Hindlimb muscle (tissue), 1 donor: ENCODE measurements at places on chromosomes 4 and X. TPM values are rescaled to one million over a fixed set of nuclear protein-coding genes. Genes with fewer than 3 reads are reported as not detected.

Gene MAGEA2
- not detected for polyA plus RNA-seq

Gene NMU
- 1.2 TPM for polyA plus RNA-seq

Gene PPP2R2C
- 0.45 TPM for polyA plus RNA-seq

Gene CXXC4
- 2.6 TPM for polyA plus RNA-seq

DNA sequence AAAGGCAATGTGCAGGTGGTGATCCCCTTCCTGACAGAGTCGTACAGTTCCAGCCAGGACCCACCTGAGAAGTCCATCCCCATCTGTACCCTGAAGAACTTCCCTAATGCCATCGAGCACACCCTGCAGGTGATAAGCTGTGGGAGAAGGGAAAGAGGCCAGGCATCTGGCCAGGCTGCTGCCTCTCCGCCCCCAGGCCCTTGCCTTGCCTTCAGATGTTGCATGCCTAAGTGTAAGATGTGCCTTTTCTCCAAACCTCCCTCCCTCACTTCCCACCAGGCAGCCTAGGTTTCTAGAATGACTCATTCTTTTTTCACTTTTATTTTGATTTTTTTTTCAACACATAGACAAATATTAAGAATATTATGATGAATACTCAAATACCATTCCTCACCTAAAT, 12.2 kb upstream of the CDK16 start:
- no peak for DNase-seq

GRCh38 chrX:103549916-103550315, 30.6 kb upstream of the RAB40A start:
- DNase-seq, result no peak

GRCh38 chrX:9205599-9206223, 171.8 kb upstream of the FAM9B start:
- DNase-seq, result no peak

DNA sequence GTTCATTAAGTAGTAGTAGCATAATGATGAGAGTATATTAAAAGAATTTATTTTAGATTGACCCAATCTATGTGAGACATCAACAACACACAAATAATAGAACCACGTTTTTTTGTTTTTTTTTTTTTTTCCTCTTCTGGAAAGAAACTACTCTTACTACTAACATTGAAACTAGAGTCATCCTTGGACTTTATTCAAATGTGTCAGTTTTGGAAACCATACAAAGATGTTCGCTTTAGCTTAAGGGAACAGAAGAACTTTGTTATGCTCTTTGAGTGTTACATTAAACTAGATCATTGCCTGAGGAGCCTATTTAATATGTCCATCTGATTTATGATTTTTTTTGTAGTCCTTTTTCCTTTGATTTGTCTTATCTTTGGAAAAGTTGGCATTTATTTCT, 166.7 kb downstream of the RPA4 start:
- peak; percentile 59 for DNase-seq

DNA sequence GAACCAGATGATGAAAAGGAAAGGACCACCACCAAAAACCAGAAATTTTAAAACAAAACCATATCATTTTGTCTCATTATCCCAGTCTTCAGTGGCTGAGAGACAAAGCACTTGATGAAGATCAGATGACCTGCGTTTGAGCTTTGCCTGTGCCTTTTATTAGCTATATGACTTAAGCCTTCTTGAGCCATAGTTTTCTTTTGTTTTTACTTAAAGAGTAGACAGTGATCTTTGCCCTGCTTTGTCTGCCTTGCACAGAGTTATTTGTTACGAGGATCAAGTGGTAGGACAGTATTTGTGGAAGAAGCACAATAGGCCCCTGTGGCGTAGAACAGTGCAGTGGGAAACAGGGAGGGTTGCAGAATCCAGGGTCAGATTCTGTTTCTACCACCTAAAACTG, 89.9 kb downstream of the SLC10A6 start:
- DNase-seq, result no peak

DNA sequence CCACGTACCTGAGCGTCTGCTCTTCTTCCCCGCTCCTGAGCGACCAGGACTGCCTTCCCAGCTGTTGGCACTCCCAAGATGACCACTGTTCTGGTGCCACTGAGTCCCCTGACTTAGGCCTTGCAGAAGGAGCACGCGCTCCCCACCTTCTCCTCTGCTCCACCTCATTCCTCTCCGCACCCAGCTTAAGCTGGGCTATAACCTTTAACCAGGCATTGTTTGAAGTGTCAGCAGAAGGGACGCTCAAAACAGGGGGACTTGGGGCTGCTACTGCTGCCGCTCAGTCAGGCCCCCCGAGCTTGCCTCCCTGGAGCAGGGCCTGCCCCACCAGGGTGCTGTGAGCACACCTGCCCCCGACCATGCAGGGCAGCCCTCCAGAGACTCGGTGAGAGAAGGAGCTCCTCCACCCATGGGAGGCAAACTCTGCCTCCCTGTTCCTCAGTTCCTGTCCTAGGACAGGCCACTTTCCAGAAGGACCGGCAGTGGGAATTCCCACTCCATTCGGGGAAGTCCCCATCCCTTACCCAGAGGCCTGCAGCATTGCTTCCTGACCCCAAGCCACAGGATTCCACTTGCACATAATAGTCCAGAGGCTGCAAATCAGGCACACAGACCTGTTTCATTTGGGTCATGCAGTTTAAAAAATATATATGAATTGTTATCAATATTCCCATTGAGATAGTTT, 99.7 kb upstream of the ENPP6 start:
- DNase-seq, result no peak

DNA sequence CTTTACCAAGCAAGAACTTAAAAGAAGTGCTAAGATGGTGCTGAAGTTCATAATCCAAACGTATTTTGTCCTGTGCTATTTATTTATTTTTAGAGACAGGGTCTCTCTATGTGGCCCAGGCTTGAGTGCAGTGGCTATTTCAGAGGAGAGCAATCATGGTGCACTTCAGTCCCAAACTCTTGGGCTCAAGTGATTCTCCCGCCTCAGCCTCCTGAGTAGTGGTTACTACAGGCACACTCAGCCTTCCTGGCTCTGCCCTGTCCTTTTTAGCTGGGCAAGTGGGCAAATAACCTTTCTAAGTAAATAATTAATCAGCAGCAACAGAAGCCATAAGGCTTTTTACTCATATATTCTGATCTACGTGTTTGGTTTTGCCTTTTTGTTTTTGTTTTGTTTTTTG, 2.6 kb downstream of the NSD2 start:
- DNase-seq, result no peak

GRCh38 chrX:71509289-71509688, 23.6 kb upstream of the OGT start:
- DNase-seq, result no peak

DNA sequence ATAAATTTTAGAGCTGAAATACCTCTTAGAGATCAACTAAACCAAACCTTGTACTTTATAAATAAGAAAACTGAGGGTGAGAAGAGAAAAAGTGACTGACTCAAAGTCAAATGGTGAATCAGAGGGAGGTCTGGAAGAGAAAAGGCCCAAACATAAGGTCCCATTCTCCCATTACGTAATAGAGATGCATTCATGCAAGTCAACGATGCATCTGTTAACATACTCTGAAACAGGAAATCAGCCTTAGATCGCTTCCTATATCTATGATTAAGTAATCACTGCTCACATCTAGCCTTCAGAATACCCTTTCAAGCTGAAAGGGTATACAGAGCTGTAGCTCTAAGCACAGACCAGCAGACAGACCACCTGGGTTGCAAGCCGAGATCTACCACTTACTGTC, 6.5 kb downstream of the RNF150 start:
- DNase-seq, result no peak

- DNase-seq, result no peak
Measured at GRCh38 chr4:38266616-38267015, 306.4 kb downstream of the PTTG2 start.

GRCh38 chr4:116531870-116532269, 553.5 kb downstream of the TRAM1L1 start:
- no peak for DNase-seq

GRCh38 chr4:142778900-142779299, 67.2 kb downstream of the INPP4B start:
- DNase-seq, result no peak

- no peak for DNase-seq
Measured at GRCh38 chrX:97284531-97284930, 400.8 kb downstream of the RPA4 start.

GRCh38 chr4:153291562-153291961, 52.9 kb upstream of the MND1 start:
- DNase-seq, result no peak

DNA sequence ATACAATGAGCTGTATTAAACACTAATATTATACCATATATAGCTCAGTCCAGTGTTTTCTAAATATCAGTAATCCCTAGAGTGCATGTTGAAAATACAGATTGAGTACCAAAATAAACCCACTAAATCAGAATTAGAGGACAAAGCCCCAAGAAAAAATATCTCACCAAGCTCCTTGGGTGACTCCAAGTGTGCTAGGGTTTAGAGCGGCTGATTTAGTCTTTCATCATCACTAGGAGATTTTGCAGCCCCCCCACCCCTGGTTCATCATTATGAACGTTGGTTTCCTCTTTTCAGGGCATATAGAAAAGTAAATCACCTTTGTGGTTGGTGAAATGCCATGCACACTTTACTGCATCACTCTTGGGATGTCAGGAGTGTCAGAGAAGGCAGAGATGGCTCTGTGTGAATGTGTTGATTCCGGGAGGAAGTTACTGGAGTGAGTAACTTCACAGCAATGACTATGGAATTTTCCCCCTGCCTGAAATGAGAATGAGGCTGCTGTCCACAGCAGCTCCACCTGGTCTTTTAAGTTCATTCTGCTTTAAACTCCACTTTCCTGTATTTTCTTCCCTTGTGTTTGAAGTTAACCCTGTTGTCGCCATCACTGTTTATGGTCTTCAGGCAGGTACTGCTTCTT, 25.2 kb upstream of the ANAPC4 start:
- no peak for DNase-seq
